ENCODE measurements at places on chromosomes 3 and 15.
A peak's percentile ranks its signal among the peaks of the same experiment; 100 is the strongest.

GRCh38 chr3:123026565-123027291 is 835 bp downstream of the SEMA5B start:
- no peak for DNase-seq

GRCh38 chr3:12968541-12968940 is 104.7 kb downstream of the IQSEC1 start:
- no peak for DNase-seq

GRCh38 chr15:92803852-92804609 is 96.1 kb upstream of the CHD2 start:
- peak; percentile 100 for DNase-seq

DNA sequence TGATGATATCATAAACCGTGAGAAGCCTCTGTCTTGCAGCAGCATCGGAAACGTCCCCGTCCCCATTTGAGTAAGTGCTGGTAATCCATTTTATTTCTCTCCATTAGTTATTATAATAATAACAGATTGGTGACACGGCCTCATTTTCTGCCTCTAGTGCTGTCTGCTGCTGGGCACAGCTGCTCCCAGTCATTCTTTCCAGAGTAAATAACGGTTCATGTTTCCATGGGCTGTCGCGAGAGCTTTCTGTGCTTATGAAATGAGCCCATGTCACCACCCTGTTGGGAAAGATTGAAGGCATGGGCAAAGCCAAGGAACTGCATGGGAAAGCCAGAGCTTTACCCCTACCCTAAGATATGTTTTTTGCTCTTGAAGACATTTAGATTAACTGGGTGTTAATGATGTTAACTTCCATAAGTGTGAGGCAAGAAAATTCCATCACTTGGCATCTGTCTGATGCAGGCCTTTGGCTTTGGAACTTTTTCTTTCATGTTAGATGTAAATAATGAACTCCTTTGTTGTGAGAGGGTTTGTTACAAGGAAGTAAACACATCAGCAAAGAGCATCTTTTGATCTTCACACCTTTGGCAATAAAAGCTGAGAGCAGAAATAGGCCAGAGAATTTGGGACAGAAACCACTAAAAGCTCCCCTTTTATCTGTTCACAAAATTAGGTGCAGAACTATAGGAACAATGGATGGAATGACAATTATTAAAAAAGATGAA is 141.8 kb downstream of the FILIP1L start:
- no peak for DNase-seq

- no peak for DNase-seq
These were observed 11.9 kb upstream of the SRP14 start for GRCh38 chr15:40050788-40051470.

- DNase-seq: no peak
These were observed 753.1 kb upstream of the CCDC54 start for GRCh38 chr3:106624154-106624553.

- DNase-seq: peak; percentile 98
These were observed 23.0 kb upstream of the CLDN1 start for GRCh38 chr3:190345027-190345821.

GRCh38 chr3:24336101-24336500 is 158.5 kb downstream of the THRB start:
- no peak for DNase-seq

- no peak for DNase-seq
These were observed 35.9 kb downstream of the EIF4E3 start for GRCh38 chr3:71689291-71689690.

DNA sequence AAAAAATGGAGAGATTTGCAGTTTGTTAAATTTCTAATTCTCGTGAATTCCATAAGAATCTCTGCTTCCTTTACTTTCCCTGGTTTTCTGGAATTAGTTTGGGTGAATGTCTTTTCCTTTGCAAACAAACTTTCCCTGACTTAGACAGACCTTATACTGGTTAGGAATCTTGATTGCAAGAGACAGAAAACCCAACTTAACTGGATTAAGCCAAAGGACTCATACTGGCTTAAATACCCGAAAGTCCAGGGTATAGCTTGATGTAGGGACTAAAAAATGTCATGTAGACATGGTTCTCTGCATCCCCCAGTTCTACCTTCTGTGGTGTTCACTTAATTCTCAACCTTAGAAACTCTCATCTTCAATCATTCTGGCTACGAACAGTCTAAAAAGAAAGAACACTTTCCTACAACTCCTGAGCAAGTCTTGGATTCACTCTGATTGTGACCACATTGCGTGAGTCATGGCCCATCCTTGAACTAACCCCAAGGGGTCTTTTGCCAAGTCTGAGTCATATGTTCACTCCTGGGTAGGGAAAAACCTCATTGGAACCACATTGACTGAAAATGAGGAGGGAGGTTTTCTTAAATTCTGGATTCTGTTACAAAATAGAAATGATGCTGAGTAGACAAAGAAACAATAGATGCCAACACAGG is 136.0 kb upstream of the DAZL start:
- peak; percentile 87 for DNase-seq

GRCh38 chr3:66215106-66215505 is 5.7 kb upstream of the SLC25A26 start:
- DNase-seq: no peak

- no peak for DNase-seq
These were observed at the start of gene C3orf22 for GRCh38 chr3:126558336-126559071. Gene C3orf22 (minus strand): TSS chr3:126558932. CDS start chr3:126553390, 5,542 bp downstream.

DNA sequence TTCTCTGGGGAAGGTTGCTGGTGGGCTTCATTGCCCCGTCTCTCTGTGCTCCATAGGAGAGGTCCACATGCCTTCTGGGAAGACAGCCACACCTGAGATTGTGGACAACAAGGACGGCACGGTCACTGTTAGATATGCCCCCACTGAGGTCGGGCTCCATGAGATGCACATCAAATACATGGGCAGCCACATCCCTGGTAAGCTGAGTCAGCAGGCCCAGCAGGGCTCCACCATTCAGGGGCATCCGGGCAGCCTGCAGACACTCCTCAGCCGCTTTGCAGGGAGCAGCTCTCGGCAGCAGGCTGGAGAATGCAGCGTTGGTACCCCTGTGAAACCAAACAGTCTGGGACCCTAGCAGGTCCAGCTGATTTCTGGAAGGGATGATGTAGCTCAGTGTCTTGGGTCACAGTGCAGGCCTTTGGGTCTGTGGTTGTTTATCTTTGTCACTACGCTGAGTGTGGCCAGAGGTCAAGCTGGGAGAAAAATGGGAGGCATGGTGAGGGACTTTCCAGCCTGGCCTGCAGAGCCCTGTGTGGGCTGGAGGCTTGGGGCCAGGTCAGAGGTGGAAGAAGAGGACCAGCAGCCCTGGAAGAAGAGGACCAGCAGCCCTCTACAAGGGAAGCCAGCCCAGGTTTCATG is 67.2 kb downstream of the DNASE1L3 start:
- DNase-seq: no peak

DNA sequence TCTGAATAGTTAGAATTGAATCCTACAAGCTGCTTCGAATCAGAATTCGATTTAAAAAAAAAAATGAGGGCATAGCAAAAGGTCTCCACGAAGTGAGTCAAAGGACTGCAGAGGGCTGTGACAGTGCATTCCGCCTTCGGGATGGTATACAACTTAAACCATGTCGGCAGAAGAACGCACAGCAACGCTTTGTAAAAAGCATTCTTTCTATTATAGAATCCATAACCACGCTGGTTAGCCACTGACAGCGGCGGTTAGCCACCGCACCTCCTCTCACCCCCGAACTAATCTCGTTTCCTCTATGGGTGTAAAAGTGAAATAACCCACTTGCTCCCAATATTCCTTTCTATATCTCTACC is 664 bp upstream of the PIK3CA start:
- no peak for DNase-seq

DNA sequence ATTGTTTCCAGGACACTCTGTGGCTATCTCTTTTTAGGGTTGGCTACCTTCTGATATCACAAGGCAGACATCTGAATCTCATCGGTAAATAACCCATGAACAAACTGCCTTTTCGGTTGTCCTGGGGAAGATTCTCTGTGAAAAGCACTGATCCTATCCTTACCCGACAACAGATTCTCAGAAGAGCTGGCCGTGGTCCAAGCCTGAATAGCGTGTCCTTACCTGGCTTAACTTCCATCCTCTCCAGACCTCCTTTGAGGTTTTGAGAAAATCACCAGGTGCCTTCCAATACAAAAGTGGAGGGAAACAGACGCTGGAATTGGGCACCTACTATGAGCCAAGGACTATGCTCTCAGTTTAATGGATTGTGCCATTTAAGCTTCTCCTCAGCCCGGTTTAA is 87.4 kb upstream of the ARHGEF3 start:
- DNase-seq: no peak

DNA sequence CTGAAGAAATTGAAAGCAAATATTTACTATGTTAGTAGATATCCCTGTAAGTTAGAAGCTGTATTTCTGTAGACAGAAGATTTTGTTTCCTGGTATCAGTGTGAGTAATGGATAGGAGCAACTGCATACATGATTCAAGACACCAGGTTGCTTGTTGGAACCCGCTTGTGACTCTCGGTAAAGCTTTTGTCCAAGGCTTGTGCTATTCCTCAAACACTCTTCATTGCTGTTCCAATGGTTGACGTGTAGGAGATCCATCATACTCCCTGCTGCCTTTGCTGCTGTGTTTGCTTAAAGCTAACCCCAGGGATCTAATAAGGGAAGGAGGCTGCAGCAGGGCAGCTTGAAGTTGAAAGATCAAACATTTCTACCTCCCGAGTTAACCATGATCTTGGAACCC is 160.1 kb downstream of the RSRC1 start:
- DNase-seq: no peak

DNA sequence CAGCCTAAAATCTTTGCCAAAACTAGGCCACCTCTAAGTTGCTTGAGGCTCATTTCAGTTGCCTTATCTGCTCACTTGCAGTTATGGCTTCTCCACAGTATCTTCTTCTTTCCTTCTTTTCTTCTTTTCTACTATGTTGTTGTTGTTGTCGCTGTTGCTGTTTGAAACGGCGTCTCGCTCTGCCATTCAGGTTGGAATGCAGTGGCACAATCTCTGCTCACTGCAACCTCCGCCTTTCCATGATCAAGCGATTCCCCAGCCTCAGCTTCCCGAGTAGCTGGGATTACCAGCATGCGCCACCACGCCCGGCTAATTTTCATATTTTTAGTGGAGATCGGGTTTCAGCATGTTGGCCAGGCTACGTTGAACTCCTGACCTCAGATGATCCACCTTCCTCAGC is 210.8 kb upstream of the NR2F2 start:
- DNase-seq: no peak

- DNase-seq: no peak
These were observed 65.8 kb downstream of the ZNF280D start for GRCh38 chr15:56667517-56667916.

GRCh38 chr3:15470849-15471248 is 43.5 kb downstream of the EAF1 start:
- no peak for DNase-seq

DNA sequence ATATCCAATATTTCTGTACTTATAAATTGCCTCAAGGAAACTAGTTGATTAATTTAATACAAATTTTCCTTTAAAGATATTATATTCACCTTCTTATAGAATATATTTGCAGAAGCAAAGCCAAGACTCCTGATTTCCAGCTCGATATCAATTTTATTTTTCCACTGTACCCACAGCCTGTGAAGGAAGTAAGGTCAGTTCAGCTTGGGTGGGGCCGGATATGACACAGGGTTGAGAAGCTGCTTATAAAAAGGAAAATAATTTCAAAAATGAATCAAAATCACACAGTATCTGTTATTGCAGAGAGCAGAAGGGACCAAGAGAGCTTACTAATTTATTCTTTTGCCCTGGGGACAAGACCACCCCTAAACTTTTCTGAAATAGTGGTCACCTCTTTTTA is 491.4 kb downstream of the TUSC7 start:
- DNase-seq: no peak

GRCh38 chr3:141181819-141182218 is 49.8 kb upstream of the PXYLP1 start:
- no peak for DNase-seq

DNA sequence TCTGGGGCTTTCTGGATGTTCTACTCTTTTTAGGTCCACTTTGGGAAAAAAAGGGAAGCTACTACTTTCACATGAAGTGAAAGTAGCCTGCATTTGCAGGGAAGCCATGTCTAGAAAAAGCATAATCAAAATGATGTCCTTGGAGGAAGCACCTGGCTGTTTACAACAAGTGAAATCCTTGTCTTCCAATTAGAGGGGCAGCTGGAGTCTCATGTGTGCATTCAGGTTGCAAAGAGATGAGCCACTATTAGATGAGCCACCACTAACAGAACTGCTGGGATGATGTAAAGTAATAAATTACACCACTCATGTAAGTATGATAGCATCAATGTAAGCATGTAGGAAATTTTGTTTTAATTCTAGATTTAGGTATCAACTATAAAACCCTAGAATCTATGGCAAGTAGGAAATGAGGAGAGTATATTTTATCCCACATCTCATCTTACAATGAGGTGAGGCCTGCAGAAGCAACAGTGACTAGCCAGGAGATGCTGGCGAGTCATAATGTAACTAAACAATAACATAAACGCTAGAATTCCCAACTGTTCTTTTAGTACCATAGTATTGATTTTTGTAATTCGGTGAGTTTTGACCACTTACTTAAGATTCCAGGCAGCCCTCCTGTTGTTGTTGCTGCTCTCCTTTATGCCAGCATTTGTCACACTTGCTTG is 75.9 kb downstream of the TMEM108 start:
- DNase-seq: no peak

All from fibroblast of pulmonary artery (primary cell).